Central memory CD4-positive, alpha-beta T cell (primary cell): ENCODE measurements at places on chromosomes 7 and 10.

GRCh38 chr10:101967713-101968112 lies 88.3 kb downstream of the ARMH3 start:
- no peak for DNase-seq

GRCh38 chr10:91607646-91608403 lies 25.0 kb downstream of the PPP1R3C start:
- no peak for DNase-seq

- no peak for DNase-seq
Observed at GRCh38 chr10:87079106-87079836, 15.4 kb downstream of the GLUD1 start.

- DNase-seq, result no peak
Observed at GRCh38 chr10:119118231-119118630, 14.3 kb downstream of the DENND10 start.

- no peak for DNase-seq
Observed at GRCh38 chr10:128314686-128315085, 188.5 kb upstream of the MKI67 start.

GRCh38 chr7:73712773-73713172 lies 6.7 kb downstream of the STX1A start:
- no peak for DNase-seq

DNA sequence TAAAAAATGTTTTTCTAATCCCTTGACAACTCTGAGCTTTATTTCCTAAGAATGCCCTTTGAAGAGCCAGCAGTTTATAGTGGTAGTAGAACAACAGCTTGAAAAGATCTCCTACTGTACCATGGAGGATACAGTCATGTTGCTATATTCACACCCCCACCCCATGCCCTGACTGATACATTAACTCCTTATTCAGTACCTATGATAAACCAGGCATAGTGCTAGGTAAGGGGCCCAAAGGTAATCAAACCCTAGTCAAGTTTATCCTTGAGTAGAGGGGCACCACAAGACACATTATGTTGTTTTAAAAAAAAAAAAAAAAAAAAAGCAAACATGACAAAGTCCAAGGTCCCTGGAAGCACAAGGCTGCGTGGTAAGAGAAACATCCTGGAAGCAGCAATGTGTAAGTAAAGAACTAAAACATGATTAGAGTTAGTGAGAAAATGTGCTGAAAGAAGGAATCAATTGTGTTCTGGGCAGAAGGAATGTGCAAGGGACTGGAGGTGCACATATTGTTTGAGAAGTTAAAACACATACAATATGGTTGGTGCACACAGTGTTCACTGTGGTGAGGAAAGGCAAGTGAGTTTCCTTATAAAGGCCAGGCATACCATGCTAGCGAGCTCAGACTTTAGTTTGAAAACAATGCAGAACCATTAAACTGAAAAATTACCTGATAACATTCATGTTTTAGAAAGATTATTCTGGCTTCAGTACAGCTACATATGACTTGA lies 51.2 kb downstream of the PDE1C start:
- DNase-seq, result no peak

- DNase-seq, result no peak
Observed at GRCh38 chr7:114972567-114972966, 50.7 kb downstream of the MDFIC start.

GRCh38 chr7:48411619-48412018 lies 240.4 kb downstream of the ABCA13 start:
- no peak for DNase-seq

GRCh38 chr7:10475940-10476641 lies 497.6 kb upstream of the PHF14 start:
- DNase-seq, result no peak

DNA sequence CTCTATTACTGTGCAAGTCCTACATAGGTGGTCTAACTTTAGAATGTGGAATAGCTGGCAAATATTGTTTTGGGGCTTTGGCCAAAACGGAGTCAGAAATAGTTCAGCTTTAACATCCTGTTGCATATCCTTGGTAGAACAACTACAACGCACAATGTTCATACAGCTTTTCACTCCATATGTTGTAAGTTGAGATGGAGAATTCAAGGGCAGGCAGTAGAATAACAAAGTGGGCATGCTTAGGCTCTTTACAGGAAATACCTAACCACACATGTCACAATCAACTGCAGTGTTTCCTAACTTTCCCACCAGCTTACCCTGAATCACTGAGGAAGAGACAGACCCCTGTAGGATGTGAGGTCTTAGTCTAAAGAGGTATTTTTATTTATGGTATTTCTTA lies 122.3 kb downstream of the PPP1R3A start:
- DNase-seq, result no peak

DNA sequence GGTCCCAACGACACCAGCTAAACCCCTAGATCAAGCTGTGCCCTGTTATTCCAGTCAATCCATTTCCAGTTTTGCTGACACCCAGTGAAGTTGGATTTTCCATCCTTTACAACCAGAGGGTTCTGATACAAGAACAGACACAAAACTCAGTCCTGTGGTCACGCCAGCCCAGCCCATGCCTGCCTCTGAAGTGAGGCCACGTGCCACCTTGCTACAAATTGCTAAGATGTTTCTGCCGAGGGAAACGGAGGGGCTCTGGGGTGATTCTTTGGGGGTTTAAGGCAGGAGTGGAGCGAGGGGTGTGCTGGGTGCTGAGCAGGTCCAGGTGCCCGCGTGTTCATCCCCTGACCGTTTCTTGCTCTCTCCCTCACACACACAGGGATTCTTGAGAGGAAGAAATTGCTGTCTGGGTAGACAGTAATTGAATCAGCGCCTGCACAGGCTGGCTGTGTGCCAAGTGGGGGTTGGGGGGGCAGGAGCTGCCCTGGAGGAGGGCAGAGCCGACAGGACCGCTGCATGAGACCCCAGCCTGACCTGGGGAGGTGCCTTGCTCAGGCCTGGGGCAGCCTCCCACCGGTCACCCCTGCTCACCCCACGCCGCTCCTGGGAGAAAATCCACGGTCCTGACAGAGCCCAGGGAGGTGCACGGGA lies 38.1 kb downstream of the ADAP1 start:
- no peak for DNase-seq

DNA sequence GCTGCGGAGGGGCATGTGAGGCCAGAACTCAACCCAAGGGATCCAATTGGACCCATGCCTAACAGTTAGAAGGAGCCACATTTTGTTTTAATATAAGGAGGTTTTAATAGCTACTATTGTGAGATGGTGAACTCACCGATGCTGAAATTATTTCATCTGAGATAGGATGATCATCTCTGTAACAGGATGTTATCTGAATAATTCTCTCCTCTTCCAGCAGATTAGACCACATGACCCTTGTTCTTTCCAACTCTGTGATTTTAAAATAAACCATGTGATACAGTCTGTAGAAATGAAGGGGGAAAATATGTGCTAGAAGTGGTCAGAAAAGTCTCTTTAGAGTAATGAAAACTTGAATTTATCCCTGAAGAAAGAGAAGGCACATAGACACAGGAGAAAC lies 385.8 kb downstream of the LRMDA start:
- DNase-seq, result no peak

DNA sequence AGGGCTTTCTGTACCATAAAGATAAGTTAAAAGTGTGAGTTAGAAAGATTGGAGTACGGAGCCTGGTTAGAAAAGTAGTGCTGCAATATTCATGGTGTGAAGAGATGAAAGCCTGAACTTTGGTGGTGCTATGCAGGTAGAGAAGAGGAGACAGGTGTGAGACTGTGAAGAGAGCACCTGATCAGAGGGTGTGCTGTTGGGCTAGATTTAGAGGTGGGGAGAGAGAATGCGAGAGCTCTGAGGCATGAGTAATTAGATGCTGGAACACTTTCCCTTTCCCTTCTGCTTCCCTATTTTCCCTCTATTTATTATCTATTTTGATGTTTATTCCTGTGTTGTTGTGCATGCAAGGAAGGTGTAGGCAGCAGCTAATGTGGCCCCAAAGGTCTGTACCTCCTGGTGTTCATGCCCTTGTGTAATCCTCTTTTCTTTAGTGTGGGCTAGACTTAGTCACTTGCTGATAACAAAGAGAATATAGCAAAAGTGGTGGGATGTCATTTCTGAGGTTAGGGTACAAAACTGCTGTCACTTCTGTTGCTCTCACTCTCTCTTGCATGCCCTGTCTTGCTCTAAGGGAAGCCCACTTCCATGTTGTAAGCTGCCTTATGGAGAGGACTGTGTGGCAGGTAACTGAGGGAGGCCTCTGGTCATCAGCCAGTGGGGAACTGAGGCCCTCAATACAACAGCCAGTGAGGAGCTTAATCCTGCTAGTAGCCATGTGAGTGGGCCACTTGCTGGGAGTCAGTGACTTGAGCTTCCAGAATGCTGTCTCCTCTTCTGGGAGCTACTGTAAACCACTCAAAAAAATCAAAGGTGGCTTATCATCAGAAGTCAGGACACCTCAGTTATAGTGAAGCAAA lies 2.6 kb upstream of the ATXN7L1 start:
- no peak for DNase-seq

DNA sequence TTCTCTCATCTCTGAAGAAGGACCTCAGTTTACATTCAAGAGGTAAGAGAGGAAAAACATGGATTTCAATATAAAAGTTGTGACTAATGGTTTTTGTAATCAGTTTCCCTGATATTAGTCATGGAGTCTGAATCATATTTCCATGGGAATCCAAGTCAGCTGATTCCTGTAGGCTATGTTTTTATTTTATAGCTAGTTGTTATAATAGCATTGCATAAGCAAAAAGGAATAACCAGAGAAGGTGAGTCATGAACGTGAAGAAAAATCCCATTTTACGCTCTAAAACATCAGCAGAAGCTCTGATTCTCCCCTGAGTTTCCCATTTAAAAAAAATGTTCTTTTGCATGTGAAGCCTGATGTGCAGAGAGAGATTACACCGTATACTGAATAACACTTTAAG lies 299.3 kb downstream of the SFMBT2 start:
- no peak for DNase-seq

GRCh38 chr10:80976658-80977057 lies 439.0 kb downstream of the SH2D4B start:
- no peak for DNase-seq

DNA sequence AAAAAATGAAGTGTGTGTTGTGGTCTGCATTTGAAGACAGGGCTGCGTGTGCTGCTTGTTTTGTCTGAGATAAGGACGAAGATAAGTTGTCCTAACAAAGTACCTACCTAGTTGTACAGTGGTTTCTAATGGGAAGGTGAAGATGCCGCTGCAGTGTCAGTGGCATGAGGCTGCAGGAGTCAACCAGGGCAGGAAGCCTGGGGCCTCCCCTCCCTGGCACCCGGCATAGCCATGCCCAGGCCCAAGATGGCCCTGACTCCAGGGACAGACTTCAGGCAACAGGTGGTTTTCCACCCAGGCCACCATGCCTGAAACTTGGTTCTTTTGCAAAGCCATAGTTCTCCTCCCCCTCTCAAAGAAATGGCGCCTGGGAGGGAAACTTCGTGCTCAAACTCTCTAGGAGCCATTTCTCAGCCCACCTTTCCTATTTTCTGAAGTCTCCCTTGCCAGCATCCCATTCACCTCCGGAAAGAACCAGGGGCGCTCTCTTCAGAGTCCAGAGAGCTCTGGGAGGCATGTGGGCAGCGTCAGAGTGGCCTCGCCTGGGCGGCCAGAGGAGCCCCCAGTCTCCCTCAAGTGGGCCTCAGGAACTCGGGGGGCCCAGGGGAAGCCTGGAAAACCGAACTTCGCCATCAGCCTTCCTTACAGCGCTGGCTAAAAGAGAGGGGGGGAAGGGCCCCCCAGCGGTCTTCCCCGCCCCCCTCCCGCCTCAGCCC lies 2.1 kb upstream of the KAT6B start:
- peak; percentile 33 for DNase-seq

DNA sequence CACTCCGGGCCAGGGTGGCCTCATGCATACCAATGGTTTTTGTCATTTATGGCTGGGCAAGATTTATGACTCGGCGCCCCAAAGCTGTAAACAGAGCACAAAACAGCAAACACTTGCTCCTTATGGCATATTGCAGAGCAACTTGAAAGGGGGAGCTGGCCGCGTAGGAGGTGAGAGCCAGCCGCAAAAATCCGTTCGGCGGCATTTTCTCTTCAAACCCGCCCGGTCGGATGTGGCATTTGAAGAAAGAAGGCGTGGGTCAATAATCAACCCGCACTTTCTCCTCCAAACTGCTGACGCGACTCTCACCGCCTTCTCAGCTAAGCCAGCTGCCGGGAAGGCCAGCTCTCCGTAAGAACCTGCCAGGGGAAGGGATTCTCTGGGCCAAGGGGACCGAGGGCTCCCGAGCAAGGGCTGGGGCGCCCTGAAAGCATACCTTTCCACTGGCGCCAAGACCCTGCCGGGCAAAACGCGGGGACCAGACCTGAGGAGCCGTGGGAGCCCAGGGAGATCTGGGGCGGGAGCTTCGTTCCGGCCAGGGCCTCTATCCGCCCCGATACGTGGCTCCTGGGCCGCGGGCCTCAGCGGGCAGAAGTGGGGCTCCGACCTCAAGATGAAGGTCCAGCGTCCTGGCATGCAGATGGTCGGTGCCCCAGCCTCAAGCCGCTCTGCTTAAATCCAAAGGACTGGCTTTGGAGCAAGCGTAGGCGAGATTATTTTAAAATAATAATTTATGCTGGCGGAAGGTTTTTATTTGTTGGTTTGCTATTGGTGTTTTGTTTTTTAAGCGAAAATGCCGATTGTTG lies 12.9 kb upstream of the HOXA2 start:
- no peak for DNase-seq

DNA sequence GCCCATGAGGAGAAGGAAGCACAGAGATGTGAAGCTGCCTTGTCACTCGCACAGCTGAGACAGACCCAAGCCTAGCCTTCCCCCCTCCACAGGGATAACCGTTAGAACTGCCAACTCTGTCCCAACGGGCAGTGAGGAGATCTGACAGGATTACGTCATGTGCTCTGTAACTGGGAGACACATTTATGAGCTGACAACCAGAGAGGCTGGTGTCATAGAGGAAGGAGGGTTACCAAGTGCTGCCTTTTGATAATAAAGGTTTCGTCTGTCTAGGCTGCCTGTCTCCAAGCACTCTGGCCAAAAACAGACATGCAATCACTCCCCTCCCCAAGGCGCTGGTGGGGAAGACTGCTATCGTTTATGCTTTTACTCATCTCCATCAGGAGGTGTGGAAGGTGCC lies 165.9 kb downstream of the PLXNA4 start:
- DNase-seq, result no peak

DNA sequence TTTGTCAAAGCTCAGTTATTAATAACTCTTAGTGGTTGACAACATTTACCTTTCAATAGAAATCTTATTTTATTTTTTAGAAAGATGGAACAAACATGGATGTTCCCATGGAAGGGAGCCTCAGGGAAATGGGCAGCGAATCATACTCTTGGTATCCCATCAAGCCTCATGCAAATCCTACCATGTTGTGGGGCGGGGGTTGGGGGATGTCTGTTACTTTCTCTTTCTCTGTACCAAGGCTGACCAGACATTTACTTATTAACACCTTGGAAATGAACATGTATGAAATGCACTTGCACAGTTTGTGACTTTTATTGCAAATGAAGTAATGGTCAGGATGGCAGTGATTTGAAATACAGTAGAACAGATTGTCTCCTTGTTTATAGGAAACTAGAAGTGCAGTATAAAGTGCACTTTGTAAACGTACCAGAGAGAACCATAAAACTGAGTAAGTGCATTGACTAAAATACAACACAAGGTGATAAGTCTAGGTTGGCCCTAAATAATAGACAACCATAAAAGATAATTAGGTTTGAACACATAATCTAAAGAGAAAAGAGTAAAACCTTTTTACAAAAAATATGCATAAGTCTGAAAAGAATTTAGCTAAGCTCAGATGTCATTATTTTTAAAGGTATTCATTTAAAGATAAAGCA lies 32.4 kb downstream of the SEMA3D start:
- DNase-seq, result no peak
